CD4-positive, CD25-positive, alpha-beta regulatory T cell (primary cell): ENCODE measurements at places on chromosomes 4 and X. TPM values are rescaled to one million over a fixed set of nuclear protein-coding genes. Genes with fewer than 3 reads are reported as not detected.

The AKAP4 gene
- not detected for total RNA-seq

The PPP3CA gene
- total RNA-seq = 31.1 TPM

The LEF1 gene
- total RNA-seq = 469 TPM

The TSPAN7 gene
- total RNA-seq = not detected

The GPC3 gene
- total RNA-seq = 0.44 TPM

The ADH1B gene
- not detected for total RNA-seq

The CFP gene
- total RNA-seq = 13.9 TPM

- no peak for DNase-seq
Observed at GRCh38 chr4:47309165-47309564, 154.3 kb downstream of the COMMD8 start.

DNA sequence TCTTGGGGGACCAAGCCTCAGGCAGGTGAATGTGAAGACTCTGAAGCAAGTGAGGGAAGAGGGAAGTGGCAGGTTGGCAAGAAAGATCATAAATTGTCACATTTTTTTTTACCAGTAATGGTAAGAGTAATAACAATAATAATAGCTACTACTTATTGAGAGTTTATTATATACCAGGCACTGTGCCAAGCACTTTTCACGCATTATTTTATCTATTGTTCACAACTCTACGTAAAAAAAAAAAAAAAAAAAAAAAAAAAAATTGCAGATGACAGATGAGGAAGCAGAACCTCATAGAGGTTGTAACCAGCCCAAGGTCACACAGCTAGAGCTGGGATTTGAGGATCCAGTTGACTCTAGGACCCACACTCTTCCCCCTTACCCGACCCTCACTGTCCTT, 40.9 kb downstream of the TSC22D3 start:
- DNase-seq = no peak

DNA sequence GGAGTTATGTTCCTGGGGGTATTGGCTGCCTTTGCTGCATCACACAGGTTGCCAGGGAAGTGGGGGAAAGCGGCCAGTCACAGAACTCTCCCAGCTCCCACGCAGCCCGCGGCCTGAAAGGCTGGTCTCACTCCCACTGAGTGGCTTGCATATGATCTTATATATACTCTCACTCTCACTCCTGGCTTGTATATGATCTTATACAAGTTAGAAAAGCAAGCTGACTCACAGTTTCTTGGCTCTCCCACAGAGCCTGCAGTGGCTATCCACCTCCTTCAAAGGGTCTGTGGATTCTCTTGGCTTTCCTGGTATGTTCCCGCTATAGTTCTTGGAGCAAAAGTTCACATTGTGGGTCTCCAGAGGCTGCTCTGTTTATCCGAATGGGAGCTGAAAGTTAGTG, 833.5 kb upstream of the GALNTL6 start:
- no peak for DNase-seq

- DNase-seq = peak; percentile 91
Observed at GRCh38 chr4:80173401-80173800, 23.9 kb upstream of the PRDM8 start.

- no peak for DNase-seq
Observed at GRCh38 chr4:98546910-98547594, 111.4 kb downstream of the TSPAN5 start.

DNA sequence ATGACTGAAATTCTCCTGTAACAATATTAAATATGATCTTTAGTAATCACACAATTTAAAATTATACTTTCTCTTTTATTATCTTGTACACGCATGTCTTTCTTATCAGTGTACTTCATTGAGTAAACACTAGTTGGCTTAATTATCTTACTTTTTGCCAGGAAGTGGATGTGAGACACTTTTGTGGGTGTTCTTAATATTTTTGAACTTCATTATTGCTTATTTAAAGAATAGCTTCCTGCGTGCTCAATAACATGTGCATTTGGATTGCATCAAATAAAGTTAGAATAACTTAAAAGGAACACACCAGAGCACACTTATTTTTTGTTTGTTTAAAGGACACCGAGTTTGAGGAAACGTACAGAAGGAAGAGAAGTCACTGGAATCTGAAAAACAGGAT, 128.5 kb upstream of the VEGFC start:
- no peak for DNase-seq

- no peak for DNase-seq
Observed at GRCh38 chr4:189858435-189858834, 82.2 kb upstream of the FRG1 start.

DNA sequence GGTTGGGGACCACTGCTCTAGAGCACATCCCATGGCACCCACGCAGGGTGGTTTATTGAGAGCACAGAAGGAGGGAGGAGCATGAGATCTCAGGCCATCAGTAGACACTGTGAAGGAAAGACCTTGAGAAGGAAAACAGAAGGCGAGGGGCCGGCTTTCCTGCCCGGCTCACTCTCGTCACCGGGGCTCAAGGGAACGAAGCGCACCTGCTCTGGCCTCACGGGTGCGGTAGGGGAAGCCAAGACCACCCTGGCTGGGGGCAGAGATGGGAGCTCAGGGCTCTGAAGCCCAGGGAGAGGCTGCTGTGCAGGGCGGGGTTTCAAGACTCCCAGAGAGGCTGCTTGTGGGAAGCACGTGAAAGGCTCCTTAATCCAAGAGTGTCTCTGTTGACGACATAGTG, 105.9 kb downstream of the TNIP2 start:
- no peak for DNase-seq

- DNase-seq = no peak
Observed at GRCh38 chr4:87251106-87251505, 30.7 kb upstream of the KLHL8 start.

DNA sequence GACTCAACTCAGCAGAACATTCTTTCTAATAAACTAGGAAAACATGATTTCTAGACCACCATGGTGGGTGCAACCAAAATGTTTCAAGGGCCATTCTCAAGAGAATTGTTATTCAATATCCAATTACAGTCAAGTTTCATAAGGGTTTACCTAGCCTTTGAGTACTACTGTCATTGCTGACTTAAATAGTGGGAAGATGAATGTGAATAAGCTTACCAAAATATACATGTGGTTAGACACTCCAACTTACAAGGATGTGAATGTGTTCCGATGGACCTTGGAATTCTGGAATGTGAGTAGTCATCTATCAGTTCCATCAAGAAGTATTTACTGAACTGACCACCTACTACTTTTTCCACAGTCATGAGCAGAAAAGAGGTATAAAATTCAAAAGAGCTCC, 16.9 kb downstream of the SH3RF1 start:
- DNase-seq = no peak

GRCh38 chr4:131411393-131411792, 1737.7 kb upstream of the PCDH10 start:
- DNase-seq = no peak

GRCh38 chr4:175339100-175339707, 421.0 kb downstream of the ADAM29 start:
- DNase-seq = no peak

DNA sequence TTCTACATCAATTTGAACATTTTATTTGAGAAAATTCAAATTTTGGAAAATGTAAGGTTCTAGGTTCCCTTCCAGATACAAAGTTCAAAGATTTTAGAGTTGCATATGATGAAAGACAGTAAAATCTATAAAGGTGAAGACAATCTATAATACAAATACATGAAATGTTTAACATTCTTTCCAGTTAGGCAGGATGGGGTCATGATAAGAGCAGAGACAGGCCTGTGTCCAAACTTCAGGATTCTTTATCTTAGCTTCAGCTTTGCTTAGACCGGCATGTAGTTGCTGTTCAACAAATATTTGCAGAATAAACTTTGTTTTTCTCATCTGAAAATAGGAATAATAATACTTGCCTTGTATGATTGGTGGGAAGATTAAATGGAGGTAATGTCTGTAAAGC, 4.5 kb upstream of the RPS6KA3 start:
- no peak for DNase-seq

- no peak for DNase-seq
Observed at GRCh38 chr4:1786544-1787362, 6.3 kb upstream of the FGFR3 start.

GRCh38 chrX:111170017-111170416, 74.0 kb downstream of the PAK3 start:
- DNase-seq = no peak

DNA sequence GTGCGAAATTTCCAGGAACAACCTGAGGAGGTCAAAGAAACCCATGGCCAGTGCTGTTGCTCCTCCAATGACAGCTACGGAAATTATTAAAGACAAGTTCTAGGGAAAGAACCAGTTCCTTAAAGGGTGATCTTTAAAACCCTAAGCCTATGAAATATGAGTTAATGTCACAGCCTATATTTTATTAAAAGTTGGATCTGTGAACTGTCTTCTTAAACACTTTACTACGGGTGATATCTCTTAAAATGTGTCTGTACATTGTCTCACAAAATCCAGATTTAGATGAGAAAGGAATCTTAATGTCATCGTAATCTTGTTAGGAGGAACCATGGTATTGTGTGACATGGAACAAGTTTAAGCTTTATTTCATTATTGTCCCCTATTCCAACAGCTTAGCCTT, 46.3 kb upstream of the VCX3B start:
- DNase-seq = no peak

GRCh38 chr4:68490826-68491457, 43.7 kb downstream of the TMPRSS11E start:
- no peak for DNase-seq

- no peak for DNase-seq
Observed at GRCh38 chrX:15269618-15270521, at the start of gene ASB9. ASB9 (minus strand) TSS chrX:15270083; CDS start chrX:15269874, 209 bp downstream.

GRCh38 chr4:94726524-94727123, 31.1 kb upstream of the BMPR1B start:
- no peak for DNase-seq

GRCh38 chr4:73055241-73055897, 14.1 kb downstream of the COX18 start:
- DNase-seq = no peak

GRCh38 chr4:7899184-7899869, 40.3 kb downstream of the AFAP1 start:
- DNase-seq = no peak

GRCh38 chr4:145301386-145302080, 121.1 kb upstream of the OTUD4 start:
- no peak for DNase-seq

GRCh38 chrX:119337201-119337600, 61.9 kb upstream of the SLC25A43 start:
- DNase-seq = no peak

- no peak for DNase-seq
Observed at GRCh38 chr4:120853161-120853935, 69.2 kb downstream of the PRDM5 start.

DNA sequence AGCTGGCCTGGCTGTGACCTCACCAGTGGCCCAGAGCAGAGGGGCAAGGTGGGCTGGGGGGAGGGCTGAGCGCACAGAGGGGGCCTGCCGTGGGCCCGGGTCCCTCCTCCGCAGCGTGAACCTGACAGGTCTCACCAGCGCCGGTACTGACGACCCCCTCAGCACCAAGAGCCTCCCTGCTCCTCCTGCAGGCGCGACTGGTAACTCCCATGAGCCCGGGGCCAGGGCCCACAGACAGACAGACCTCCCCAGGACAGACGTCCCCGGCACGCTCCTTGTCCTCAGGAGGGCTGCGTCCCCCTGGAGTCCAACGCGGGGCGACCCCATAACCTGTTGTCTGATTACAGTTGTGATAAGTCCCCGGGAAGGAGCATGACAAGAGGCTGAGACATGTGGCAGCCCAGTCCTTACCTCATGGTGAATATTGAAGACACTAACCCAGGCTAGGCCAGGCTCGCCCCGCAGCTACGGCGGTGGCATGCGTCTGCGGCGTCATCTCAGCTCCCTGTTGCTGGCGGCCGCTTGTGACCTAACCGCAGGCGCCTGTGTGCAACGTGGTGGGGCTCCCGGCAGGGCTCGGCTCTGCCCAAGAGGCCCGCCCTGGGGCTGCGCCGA, 8.5 kb downstream of the AKAP17A start:
- no peak for DNase-seq

GRCh38 chr4:74376888-74377483, 12.0 kb downstream of the EREG start:
- DNase-seq = peak; percentile 30

- DNase-seq = no peak
Observed at GRCh38 chr4:184955116-184955515, 63.2 kb upstream of the HELT start.
